ENCODE measurements at places on chromosomes 13 and 19.

DNA sequence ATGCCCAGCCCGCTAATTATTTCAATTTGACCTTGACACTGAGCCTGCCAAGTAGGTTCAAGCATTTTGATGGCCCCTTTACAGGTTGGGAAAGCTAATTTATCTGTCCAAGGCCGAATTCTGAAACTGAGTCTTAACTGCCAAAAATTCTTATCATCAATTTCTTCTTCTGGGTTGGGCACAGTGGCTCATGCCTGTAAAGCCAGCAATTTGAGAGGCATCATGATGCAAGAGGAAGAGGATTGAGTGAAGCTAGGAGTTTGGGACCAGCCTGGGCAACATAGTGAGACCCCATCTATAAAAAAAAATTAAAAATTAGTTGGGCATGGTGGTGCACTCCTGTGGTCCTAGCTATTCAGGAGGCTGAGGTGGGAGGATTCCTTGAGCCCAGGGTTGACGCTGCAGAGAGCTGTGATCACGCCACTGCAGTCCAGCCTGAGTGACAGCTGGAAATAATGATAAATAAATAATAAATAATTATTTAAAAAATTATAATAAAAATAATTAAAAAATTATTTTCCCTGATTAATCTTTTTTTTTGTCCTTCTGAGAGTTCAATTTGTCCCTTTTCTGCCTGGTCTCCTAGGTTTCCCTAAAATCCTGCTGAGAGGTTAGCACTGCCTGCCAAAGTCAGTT, 1.3 kb upstream of the LDLR start:
- no peak for DNase-seq

DNA sequence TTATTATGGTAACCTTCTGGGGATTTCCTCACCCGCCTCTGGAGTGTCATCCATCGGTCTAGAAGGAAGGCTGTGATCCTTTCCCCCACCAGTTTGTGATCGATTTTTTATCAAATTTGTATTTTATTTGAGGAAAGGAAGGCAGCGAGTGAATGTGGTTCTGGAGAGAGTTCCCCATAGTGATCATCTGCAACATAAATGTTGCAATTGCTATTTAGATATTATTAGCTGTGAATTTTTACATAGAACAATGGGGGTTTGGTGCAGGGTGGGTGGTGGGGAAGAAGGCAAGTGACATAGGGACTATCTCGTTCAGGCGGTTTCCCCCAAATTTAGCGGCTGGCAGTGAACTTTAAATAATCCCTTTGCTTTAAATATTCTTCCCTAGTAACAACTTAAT, 1.2 kb downstream of the CDK8 start:
- DNase-seq: no peak

GRCh38 chr13:110266983-110267382, 40.0 kb downstream of the COL4A1 start:
- DNase-seq: no peak

DNA sequence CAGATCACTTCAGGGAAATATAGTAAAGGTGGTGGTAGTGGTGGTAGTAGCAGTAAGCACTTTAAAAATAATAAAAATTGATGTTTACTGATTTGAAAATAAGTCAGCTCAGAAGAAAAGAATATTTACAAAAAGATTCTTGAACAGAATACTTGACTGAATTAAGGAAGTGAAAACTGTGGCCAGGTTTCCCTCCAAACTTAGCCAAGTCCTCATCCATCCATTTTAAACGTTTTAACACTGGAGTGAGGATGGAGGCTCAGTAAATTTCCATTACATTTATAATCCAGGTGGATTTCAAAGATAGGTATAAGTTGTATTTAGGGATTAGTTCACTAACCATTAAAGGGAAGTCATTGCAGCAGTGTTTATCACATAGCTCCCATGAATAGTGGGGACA, 221.5 kb downstream of the RGCC start:
- DNase-seq: no peak

DNA sequence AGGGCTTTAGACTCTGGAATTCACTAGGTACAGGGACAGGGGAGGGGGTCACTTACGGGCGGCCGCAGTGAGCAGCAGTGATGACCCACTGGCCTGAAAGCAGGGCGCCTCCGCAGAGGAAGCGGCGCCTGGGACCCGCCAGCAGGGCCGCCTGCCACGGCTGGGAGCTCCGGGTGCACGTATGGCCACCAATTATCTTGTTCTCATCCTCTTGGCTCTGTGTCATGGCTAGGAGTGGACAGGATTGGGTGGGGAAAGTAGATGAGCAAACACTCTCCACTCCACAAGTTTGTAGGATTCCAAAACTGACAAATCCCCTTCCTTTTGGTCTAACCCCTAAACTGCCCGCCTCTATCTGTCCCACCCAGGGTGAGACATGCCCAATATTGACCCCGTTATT, 1.2 kb downstream of the KLK14 start:
- DNase-seq: no peak

GRCh38 chr19:43457809-43458208, 7.6 kb downstream of the LYPD3 start:
- DNase-seq: no peak

GRCh38 chr13:104043184-104043583, 977.0 kb upstream of the SLC10A2 start:
- no peak for DNase-seq

DNA sequence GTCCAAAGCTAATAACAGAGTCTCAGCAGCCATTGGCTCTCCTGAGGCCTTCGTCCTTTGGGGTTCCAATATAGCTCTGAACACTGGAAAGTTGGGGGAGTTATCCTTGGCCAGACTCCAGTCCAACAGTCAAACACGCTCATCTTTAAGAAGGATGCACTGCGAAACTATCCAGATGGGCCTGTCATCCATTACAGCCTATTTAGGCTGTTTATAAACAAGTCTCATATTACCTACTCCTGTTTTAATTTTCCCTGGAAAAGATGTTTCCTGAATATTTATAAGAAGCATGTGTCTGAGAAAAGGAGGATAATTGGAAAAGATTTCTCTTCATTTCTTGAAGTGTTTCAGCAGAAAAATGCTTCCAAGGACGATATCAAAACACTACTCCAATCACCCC, 170.7 kb downstream of the DCT start:
- no peak for DNase-seq

DNA sequence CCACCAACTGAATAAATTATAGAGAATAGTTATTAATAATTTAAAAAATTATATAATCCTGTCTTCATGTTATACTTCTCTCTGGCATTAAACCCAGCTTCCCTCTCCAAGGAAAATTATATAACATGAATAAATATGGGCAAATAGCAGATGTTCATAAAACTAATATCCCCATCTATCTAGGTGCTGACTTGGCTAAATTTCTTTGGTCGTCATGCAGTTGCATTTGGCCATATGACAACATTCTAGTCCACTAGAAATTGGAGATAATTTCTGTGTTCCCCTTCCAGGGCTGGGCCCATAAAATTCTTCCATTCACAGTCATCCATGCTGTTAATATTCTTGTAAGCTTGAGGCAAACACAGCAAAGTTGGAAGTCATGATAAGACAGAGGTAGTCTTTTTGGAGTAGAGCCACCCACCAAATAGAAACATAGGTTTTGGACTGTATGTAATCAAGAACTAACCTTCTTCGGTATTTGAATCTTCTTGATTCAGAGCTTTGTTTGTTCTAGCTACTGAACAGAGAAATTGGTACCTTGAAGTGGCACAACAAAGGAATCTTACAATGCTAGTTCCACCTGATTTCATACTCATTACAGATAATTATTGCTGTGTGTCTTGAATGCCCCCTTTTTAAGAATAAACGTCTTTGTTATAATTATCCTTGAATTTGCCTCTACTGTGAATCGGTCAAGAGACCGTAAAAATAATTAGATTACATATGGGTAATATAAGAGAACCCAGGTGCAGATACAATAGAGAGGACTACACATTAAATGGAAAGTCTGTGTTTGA, 678.5 kb upstream of the PCDH20 start:
- DNase-seq: peak; percentile 96

DNA sequence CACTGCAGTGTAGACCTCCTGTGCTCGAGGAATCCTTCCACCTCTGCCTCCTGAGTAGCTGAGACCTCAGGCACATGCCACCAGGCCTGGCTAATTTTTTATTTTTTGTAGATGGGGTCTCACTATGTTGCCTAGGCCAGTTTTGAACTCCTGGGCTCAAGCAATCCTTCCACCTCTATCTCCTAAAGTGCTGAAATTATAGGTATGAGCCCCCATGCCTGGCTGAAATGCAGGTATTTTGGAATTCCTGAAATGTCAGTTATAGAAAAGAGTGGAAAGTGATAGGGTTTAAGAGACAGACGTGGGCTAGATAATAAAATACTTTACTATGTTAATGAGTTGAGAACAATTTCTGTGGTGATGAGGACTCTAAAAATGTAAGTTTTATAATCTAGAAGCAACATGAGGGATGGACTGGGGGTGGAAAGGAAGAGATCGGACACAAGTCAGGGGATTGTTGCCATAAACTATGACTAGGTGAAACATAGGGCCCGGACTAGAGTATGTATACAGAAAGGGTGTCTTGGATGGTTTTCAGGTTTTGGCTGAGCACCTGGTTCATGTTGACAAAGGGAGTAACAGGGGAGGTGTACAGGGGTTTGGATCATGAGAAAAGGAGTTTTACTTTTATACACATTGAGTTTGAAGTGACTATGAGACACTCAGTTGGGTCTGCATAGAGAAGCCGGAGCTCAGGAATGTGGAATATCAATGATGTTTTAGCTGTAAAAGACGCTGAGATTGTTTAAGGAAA, 165.6 kb upstream of the STARD13 start:
- DNase-seq: no peak

DNA sequence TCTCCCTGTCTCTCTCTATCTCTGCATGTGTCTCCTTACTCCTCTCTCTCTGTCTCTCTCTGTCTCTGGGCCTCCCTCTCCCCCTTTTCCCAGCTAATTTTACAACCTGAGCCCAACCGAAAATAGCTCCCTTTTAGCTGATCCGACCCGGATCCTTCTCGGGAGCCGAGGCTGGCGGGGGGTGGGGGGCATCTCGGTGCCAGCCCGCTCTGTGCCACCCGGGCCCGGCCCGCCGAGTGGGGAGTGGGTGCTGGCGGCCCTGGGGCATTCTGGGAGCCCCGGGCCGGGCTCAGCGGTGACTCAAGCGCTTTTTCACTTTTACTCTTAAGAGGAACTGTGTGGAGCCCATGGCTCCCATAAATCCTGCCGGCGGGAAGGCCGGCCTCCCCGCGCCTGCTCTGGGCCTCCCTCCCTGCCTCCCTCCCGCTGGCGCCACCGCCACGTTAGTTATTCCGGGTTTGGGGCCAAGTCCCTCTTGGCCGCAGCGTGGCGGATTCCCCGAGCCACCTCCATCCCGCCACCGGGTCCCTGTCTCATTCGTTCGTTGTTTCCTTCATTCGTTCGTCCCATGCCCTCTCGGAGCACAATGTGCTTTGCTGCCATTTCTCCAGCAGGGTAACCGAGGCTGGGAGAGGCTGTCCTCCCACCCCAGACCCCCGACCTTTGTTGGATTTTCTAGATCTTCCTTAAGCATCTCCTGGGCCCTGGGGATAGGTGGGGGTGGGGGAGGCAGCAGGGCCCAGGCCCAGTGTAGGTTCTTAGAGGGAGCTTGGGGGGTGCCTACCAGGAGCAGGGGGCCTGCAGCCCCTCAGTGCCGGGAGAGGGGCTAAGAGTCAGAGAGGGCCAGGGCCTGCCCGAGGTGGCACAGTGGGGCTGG, 3.2 kb downstream of the NFIC start:
- no peak for DNase-seq

GRCh38 chr13:111899714-111900389, 167.1 kb upstream of the SOX1 start:
- no peak for DNase-seq

- no peak for DNase-seq
These were observed 8.1 kb downstream of the B3GLCT start for GRCh38 chr13:31207661-31208552.

- no peak for DNase-seq
These were observed 172.1 kb upstream of the CSNK1A1L start for GRCh38 chr13:37277435-37278144.

GRCh38 chr13:114161028-114161556, 18.0 kb upstream of the CFAP97D2 start:
- DNase-seq: no peak

GRCh38 chr19:12907166-12907565, 11.9 kb downstream of the SYCE2 start:
- no peak for DNase-seq

DNA sequence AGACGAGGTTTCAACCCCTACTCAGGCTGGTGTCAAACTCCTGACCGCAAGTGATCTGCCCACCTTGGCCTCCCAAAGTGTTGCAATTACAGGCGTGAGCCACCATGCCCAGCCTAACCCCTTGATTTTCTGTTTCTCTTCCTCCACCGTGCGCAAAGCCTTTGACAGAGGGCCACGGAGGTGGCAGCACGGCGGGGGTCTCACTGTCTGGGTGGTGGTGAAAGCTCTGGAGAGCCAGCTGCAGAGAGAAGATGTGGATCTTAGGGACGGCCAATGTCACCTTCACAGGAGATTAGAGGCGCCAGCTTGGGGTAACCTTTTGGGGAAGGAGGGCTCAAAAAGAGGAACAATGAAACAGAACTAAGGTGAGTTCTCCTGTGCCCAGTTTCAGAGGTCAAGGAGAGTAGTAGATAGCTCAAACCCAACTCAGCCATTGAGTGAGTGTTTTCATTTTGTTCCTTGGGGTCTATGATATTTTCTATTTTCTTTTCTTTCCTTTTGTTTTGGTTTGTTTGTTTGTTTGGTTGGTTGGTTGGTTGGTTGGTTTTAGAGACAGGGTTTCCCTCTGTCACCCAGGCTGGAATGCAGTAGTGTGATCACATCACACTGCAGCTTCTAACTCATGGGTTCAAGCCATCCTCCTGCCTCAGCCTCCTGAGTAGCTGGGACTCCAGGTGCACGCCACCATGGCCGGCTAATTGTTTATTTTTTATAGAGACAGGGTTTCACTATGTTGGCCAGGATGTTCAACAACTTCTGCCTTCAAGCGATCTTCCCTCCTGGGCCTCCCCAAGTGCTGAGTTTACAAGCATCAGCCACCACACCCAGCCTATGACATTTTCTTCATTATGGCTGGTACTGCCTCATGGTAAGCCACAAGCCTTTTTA, 37.7 kb downstream of the GPR42 start:
- no peak for DNase-seq

DNA sequence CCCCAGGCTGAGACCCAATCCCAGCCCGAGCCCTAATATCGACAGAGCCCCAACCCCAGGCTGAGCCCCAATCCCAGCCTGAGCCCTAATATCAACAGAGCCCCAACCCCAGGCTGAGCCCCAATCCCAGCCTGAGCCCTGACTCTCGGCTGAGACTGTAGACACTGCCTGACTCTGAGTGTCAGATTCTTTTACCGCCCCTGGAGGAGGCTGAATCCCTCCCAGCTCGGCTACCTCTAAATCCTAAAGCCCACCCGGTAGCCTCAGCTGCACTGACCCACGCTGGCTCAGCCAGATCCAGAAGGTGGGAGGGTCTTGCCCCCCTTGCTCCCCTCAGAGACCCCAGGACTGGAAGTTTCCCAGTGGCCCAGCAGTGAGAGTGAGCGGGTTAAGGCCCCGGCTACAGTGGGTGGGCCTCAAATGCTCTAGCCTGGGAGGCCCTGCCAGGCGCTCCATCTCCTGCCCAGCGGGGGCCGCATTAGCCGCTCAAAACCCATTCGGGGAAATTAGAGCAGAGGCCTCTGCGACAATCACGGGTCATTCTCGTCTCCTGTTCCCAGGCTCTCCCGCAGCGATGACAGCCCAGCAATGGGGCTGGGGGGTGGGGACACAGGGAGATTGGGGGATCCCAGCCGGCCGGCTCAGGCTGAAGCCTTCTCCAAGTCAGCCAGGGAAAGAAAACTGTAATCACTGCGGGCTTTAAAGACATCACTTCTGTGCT, 43.8 kb downstream of the ZNRF4 start:
- DNase-seq: no peak

- no peak for DNase-seq
These were observed 14.6 kb upstream of the DIAPH3 start for GRCh38 chr13:60178327-60178726.

Data from NCI-H1417 treated with DMSO at 0.1 percent for 48 hours (cell line).